ENCODE measurements at places on chromosomes 3 and 15.
A peak's percentile ranks its signal among the peaks of the same experiment; 100 is the strongest.

DNA sequence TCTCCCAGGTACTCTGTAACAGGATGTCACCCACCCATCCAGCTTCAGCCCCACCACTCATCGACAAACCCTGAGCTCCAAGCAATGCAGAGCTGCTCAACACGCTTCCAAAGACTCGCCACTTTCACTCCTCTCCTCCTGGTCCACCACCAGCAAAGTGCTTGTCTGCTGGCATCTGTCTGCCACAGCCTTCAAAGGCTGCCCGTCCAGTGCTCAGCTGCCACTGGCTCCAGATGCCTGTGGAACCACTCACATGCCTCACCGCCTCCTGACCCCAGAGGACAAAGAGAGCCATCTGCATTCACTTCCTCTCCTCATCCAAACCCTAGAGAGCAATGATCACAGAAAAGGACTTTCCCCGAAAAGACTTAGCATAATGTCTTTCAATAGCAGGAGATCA, 109.5 kb upstream of the OCA2 start:
- H3K36me3 ChIP-seq, result no peaks in the 10 kb centered on the region
- no peaks in the 10 kb centered on the region for H3K4me1 ChIP-seq
- no peak overlapping the region for H3K4me3 ChIP-seq
- H3K27me3 ChIP-seq, result no peaks in the 10 kb centered on the region
- H3K27ac ChIP-seq, result no peak overlapping the region

GRCh38 chr15:80174017-80174746, 21.4 kb downstream of the FAH start:
- no peaks in the 10 kb centered on the region for H3K4me1 ChIP-seq
- H3K4me3 ChIP-seq, result no peak overlapping the region
- DNase-seq, result no peak

- no peak overlapping the region for H3K27ac ChIP-seq
- no peaks in the 10 kb centered on the region for H3K36me3 ChIP-seq
- no peak overlapping the region for H3K4me3 ChIP-seq
- DNase-seq, result no peak
These were observed 16.1 kb downstream of the SLC28A2 start for GRCh38 chr15:45268135-45268534.

- DNase-seq, result peak; percentile 29
- H3K27ac ChIP-seq, result no peak overlapping the region
- H3K36me3 ChIP-seq, result no peaks in the 10 kb centered on the region
- no peaks in the 10 kb centered on the region for H3K4me1 ChIP-seq
- no peak overlapping the region for H3K4me3 ChIP-seq
These were observed 31.4 kb upstream of the CTNNB1 start for GRCh38 chr3:41167722-41168497.

DNA sequence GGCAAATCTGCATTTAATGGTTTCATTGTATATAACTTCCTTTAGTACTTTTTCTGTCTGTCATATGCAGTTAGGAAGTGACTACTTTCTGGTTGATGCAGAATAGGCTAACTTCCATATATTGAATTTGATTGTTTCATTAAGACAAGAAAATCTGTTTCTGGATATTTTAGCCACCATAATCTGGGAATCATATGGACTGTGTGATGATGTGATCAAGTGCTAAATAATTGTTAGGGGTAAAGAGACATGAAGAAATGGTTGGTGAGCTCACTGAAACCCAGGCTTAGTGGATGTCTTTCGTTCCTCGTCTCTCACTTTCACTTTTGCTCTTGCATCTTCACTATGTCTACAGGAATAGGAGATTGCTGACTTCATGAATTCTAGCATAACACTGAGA, 3.5 kb upstream of the MNS1 start:
- H3K4me1 ChIP-seq, result peaks cover 8% of the 10 kb centered on the region
- no peaks in the 10 kb centered on the region for H3K36me3 ChIP-seq
- peaks cover 8% of the 10 kb centered on the region for H3K27me3 ChIP-seq
- no peak for DNase-seq
- H3K4me3 ChIP-seq, result peak overlapping the region; percentile 49
- no peak overlapping the region for H3K27ac ChIP-seq

DNA sequence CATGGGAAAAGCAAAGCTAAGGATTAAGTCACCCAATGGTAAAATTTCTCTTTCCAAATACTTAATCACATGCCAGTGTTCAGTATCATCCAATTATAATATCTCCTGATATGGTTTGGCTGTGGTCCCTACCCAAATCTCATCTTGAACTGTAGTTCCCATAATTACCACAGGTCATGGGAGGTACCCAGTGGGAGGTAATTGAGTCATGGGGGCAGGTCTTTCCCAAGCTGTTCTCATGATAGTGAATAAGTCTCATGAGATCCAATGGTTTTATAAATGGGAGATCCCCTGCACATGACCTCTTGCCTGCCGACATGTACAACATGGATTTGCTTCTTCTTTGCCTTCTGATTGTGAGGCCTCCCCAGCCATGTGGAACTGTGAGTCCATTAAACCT, 26.1 kb upstream of the NMB start:
- H3K4me3 ChIP-seq, result no peak overlapping the region
- peaks cover 11% of the 10 kb centered on the region for H3K36me3 ChIP-seq
- no peaks in the 10 kb centered on the region for H3K4me1 ChIP-seq
- no peaks in the 10 kb centered on the region for H3K27me3 ChIP-seq

- no peaks in the 10 kb centered on the region for H3K4me1 ChIP-seq
- no peak for DNase-seq
- H3K27me3 ChIP-seq, result no peaks in the 10 kb centered on the region
- no peaks in the 10 kb centered on the region for H3K36me3 ChIP-seq
- no peak overlapping the region for H3K27ac ChIP-seq
These were observed 41.3 kb downstream of the FAM174B start for GRCh38 chr15:92614301-92614700.

GRCh38 chr3:194939949-194940770, 254.5 kb downstream of the FAM43A start:
- H3K27me3 ChIP-seq, result no peaks in the 10 kb centered on the region
- no peaks in the 10 kb centered on the region for H3K4me1 ChIP-seq
- no peaks in the 10 kb centered on the region for H3K36me3 ChIP-seq
- no peak overlapping the region for H3K4me3 ChIP-seq
- no peak for DNase-seq
- no peak overlapping the region for H3K27ac ChIP-seq

DNA sequence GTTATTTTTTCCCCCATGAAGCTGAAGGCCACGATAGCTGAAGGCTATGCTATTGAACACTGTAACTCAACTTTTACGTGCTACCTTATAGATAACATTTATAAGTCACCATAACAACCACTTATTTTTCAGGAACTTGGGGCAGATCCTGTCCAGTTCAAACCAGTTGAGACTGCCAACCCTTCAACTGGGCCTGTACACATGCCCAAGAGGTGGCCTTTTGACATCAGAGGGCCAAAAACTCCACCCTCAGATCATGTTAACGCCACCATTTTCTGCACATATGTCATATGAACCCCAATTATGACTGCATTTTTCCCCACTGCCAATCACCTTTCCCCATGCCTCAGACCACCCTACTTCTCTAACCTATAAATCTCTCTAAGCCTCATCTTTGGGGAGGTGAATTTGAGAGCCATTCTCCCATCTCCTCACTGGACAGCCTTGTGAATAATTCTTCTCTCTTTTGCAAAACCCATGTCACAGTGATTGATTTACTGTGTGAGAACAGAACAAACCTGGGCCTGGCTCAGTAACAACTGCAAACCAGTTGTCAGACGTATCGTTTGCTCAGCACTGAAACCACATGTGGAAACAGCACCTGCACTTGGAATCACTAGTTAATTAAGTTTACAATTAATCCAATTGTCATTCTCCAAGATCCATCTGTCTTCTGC, 42.5 kb downstream of the ZNF445 start:
- peaks cover 12% of the 10 kb centered on the region for H3K4me1 ChIP-seq
- DNase-seq, result no peak
- no peaks in the 10 kb centered on the region for H3K27me3 ChIP-seq
- H3K4me3 ChIP-seq, result no peak overlapping the region

GRCh38 chr3:73029321-73029796, 32.1 kb upstream of the EBLN2 start:
- H3K4me3 ChIP-seq, result no peak overlapping the region
- H3K27me3 ChIP-seq, result no peaks in the 10 kb centered on the region
- DNase-seq, result no peak
- peaks cover 60% of the 10 kb centered on the region for H3K4me1 ChIP-seq

GRCh38 chr3:5271372-5271683, 83.8 kb downstream of the EDEM1 start:
- no peaks in the 10 kb centered on the region for H3K4me1 ChIP-seq
- H3K4me3 ChIP-seq, result no peak overlapping the region
- H3K27me3 ChIP-seq, result peaks cover 3% of the 10 kb centered on the region
- no peak overlapping the region for H3K27ac ChIP-seq

- no peaks in the 10 kb centered on the region for H3K27me3 ChIP-seq
- H3K36me3 ChIP-seq, result no peaks in the 10 kb centered on the region
- no peak overlapping the region for H3K4me3 ChIP-seq
- peaks cover 13% of the 10 kb centered on the region for H3K4me1 ChIP-seq
These were observed 29.8 kb downstream of the KPNA1 start for GRCh38 chr3:122484985-122485384.

DNA sequence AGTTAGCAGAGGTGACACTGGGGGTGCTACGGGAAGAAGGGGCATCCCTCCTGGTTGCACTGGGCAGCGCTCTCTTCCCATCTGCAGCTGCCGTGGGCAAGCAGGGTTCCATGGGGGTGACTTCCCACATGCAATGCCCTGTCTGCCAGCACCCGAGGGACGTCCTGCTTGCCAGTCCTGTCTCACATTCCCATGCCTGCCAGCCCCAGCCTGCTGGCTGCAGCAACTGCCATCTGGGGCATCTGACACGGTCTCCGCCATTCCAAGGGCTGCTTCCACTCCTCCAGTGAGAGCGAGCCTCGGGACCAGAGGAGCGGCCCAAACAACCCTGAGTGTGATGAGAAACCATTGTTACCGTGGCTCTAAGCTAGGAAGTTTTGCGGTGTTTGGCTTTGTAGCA, 45.4 kb upstream of the RPL32 start:
- H3K4me1 ChIP-seq, result peaks cover 21% of the 10 kb centered on the region
- H3K4me3 ChIP-seq, result no peak overlapping the region
- H3K27ac ChIP-seq, result no peak overlapping the region
- H3K27me3 ChIP-seq, result peaks cover 14% of the 10 kb centered on the region

- no peaks in the 10 kb centered on the region for H3K4me1 ChIP-seq
- H3K36me3 ChIP-seq, result no peaks in the 10 kb centered on the region
- DNase-seq, result no peak
- no peaks in the 10 kb centered on the region for H3K27me3 ChIP-seq
- no peak overlapping the region for H3K27ac ChIP-seq
These were observed 536.8 kb downstream of the CADM2 start for GRCh38 chr3:85495602-85496001.

DNA sequence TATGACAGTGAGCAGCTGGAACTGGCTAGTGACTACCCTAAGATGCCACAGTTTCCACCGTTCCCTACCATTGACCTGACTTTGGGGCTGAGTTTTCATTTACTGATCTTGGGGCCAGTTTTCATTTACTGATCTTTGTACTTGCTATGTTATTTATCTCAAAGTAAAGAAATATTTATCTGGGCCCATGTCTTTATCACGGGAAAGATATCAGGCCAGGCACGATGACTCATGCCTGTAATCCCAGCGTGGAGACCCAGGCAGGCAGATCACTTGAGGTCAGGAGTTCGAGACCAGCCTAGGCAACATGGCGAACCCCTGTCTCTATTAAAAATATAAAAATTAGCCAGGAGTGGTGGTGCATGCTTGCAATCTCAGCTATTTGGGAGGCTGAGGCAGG, 83.5 kb downstream of the EOMES start:
- H3K4me3 ChIP-seq, result no peak overlapping the region
- no peaks in the 10 kb centered on the region for H3K36me3 ChIP-seq
- peaks cover 21% of the 10 kb centered on the region for H3K4me1 ChIP-seq
- no peaks in the 10 kb centered on the region for H3K27me3 ChIP-seq
- no peak overlapping the region for H3K27ac ChIP-seq

DNA sequence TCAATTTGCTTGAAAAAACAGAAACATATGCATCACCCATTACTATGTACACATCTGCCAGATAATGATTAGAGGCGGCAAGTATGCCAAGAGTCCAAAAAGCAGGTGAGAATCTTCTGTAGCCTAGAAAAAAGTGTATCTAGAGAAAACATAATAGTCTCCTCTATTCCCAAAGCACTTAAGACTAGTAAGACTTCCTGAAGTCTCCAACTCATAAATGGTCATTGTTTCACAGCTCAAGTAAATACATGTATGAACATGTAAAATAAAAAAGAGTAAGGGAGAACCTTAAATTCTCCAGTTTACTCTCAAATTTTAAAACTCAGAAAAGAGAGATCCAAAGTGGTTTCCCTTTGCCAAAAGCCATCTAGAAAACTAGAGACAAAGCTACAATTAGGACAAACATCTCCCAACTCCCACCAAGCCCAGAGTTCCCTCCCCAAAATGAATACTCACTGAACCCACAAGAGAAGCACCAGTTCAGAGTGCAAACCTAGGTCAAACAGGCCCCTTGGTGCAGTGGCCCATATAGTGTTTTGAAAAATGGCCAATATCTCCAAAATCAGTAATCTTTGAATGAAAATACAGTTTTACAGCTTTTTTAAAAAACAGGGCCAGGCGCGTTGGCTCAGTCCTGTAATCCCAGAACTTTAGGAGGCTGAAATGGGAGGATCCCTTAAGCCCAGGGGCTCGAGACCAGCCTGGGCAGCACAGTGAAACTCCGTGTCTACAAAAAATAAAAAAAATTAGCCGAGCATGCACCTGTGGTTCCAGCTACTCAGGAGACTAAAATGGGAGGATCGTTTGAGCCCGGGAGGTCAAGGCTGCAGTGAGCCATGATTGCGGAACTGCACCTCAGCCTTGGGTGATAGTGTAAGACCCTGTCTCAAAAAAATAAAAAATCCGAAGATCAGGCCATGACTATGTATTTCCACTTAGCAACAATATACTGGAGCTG, 11.0 kb upstream of the MAP4 start:
- no peak overlapping the region for H3K4me3 ChIP-seq
- H3K27me3 ChIP-seq, result no peaks in the 10 kb centered on the region
- DNase-seq, result no peak
- no peaks in the 10 kb centered on the region for H3K36me3 ChIP-seq

DNA sequence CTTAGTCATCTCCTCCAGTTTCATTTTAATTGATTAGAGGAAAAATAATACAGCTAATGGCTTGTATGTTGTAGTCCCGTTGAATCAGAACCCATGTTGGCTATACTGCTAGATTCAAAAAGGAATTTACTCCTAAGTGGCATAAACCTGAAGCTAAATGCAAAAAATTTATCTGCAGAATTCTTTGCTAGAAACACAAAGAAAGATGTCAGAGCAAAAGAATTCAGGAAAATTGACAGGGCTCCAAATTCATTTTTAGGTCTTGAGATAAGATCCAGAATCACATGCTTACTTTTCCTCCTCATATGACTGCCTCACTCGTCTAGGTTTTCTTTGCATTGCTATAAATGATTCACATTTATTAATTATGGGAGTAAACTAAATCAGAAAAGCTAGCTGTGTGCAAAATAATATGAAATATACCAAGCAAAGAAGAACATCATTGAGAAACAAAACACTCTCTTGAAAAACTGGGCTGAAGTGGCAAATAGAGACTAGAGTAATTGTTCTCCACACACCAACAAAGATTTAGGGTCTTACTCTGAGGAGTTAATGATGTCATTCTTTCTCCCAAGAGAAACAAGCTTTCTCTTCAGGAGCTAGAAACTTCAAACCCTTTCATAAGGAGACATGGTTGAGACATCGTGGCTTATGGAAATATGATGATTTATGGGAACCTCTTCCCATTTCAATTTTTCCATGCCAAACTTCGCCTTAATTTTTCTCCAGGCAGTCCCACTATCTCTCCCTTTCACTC, 94.8 kb upstream of the FEZF2 start:
- H3K27ac ChIP-seq, result no peak overlapping the region
- H3K4me1 ChIP-seq, result no peaks in the 10 kb centered on the region
- H3K4me3 ChIP-seq, result no peak overlapping the region
- H3K27me3 ChIP-seq, result no peaks in the 10 kb centered on the region
- no peak for DNase-seq

- H3K27me3 ChIP-seq, result no peaks in the 10 kb centered on the region
- no peaks in the 10 kb centered on the region for H3K36me3 ChIP-seq
- no peaks in the 10 kb centered on the region for H3K4me1 ChIP-seq
- peak; percentile 57 for DNase-seq
- no peak overlapping the region for H3K4me3 ChIP-seq
These were observed 28.9 kb downstream of the FBXW12 start for GRCh38 chr3:48400824-48401433.

Measured in CD8-positive, alpha-beta memory T cell (primary cell).